Smooth muscle cell of trachea (primary cell): ENCODE measurements at places on chromosomes 5 and 9. TPM values are rescaled to one million over a fixed set of nuclear protein-coding genes. Genes with fewer than 3 reads are reported as not detected.

TMEM232 gene
- 7.0 and 7.6 TPM in 2 replicates for total RNA-seq

PCDHA6 gene
- 0.44 and 0.50 TPM in 2 replicates for total RNA-seq

CLTA gene
- 352 and 385 TPM in 2 replicates for total RNA-seq

BTNL8 gene
- total RNA-seq, result not detected in 2 replicates

ZNF454 gene
- total RNA-seq, result 1.6 and 2.5 TPM in 2 replicates

MCIDAS gene
- not detected in 2 replicates for total RNA-seq

TMEM252 gene
- not detected in 2 replicates for total RNA-seq

FABP6 gene
- not detected in 2 replicates for total RNA-seq

AJM1 gene
- total RNA-seq, result 1.6 and 2.2 TPM in 2 replicates

ADAMTS2 gene
- total RNA-seq, result 50.3 and 76.6 TPM in 2 replicates

NUTM2G gene
- total RNA-seq, result not detected in 2 replicates

ARSI gene
- total RNA-seq, result 12.1 and 18.9 TPM in 2 replicates

N4BP3 gene
- 1.7 and 2.2 TPM in 2 replicates for total RNA-seq

GLRA1 gene
- total RNA-seq, result not detected in 2 replicates

PCDHGA9 gene
- total RNA-seq, result 7.4 and 8.0 TPM in 2 replicates

CREB3 gene
- 71.4 and 79.2 TPM in 2 replicates for total RNA-seq

CCDC69 gene
- total RNA-seq, result 2.2 and 6.9 TPM in 2 replicates

EPB41L4B gene
- total RNA-seq, result 0.15 and 0.66 TPM in 2 replicates

C1QTNF2 gene
- total RNA-seq, result 1.2 and 3.2 TPM in 2 replicates

GRIA1 gene
- under 0.01 and 0.50 TPM in 2 replicates for total RNA-seq

GDF9 gene
- total RNA-seq, result 0.15 and 0.17 TPM in 2 replicates

IL3 gene
- total RNA-seq, result not detected in 2 replicates

FOXI1 gene
- total RNA-seq, result not detected in 2 replicates

IFNA2 gene
- not detected in 2 replicates for total RNA-seq

FBLL1 gene
- 0.44 and 1.7 TPM in 2 replicates for total RNA-seq

C7 gene
- 0.15 and 0.83 TPM in 2 replicates for total RNA-seq

CDKN2AIPNL gene
- 18.4 and 37.8 TPM in 2 replicates for total RNA-seq

ELOVL7 gene
- 0.33 TPM in 1 of 2 replicates, not detected in the other for total RNA-seq

SAPCD2 gene
- total RNA-seq, result 1.5 and 8.0 TPM in 2 replicates

CDC25C gene
- total RNA-seq, result 0.66 and 13.7 TPM in 2 replicates

HAVCR1 gene
- total RNA-seq, result 0.17 TPM in 1 of 2 replicates, not detected in the other

SEC24A gene
- 25.5 and 30.3 TPM in 2 replicates for total RNA-seq

IL31RA gene
- 0.66 and 3.3 TPM in 2 replicates for total RNA-seq

FCN1 gene
- not detected in 2 replicates for total RNA-seq

HTR4 gene
- not detected in 2 replicates for total RNA-seq

AQP3 gene
- 2.6 and 21.2 TPM in 2 replicates for total RNA-seq

C5orf52 gene
- total RNA-seq, result not detected in 2 replicates
